Activated CD8-positive, alpha-beta memory T cell treated with anti-CD3 and anti-CD28 coated beads for 36 hours (primary cell): ENCODE measurements at places on chromosomes 1 and 21. TPM values are rescaled to one million over a fixed set of nuclear protein-coding genes. Genes with fewer than 3 reads are reported as not detected.

COL8A2 gene
- total RNA-seq, result 0.48 TPM

NTNG1 gene
- 0.50 TPM for total RNA-seq

GIPC2 gene
- total RNA-seq, result 0.13 TPM

KIF2C gene
- 49.1 TPM for total RNA-seq

ZNF362 gene
- 7.8 TPM for total RNA-seq
